CD4-positive, alpha-beta T cell treated with Interferon alpha-2 for 1 hour (primary cell): ENCODE measurements at places on chromosomes 13 and 19.

DNA sequence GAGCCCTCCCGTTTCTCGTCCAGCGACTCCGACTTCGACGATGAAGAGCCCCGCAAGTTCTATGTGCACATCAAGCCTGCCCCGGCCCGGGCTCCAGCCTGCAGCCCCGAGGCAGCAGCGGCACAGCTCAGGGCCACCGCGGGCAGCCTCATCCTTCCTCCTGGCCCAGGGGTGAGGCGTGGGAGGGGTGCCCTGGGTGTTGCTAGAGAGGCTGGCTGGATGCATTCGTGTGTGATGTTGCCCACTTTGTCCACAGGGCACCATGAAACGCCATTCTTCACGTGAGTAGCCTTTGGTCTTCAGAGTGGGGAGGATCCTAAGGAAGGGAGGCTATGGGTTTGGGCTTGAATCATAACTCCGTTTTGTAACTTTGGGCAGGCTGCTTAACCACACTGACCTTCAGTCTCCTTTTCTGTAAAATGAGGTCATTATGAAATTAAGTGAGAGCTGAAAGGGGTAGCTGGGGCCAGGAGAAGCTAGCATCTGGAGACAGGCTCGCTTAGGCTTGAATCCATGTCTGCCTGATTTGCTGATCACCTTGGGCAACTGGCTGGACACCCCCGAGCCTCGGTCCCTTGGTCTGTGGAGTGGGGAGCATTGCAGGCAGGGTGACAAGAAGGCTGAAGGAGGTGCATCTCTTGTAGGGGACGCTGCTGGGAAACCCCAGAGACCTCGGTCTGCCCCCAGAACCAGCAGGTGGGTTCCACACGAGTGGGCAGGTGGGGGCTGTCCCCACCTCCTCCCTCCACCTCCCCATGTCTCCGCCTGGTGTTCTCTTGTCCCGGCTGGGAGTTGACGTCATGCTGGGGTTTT is 18.7 kb upstream of the B3GNT3 start:
- DNase-seq: peak; percentile 83

DNA sequence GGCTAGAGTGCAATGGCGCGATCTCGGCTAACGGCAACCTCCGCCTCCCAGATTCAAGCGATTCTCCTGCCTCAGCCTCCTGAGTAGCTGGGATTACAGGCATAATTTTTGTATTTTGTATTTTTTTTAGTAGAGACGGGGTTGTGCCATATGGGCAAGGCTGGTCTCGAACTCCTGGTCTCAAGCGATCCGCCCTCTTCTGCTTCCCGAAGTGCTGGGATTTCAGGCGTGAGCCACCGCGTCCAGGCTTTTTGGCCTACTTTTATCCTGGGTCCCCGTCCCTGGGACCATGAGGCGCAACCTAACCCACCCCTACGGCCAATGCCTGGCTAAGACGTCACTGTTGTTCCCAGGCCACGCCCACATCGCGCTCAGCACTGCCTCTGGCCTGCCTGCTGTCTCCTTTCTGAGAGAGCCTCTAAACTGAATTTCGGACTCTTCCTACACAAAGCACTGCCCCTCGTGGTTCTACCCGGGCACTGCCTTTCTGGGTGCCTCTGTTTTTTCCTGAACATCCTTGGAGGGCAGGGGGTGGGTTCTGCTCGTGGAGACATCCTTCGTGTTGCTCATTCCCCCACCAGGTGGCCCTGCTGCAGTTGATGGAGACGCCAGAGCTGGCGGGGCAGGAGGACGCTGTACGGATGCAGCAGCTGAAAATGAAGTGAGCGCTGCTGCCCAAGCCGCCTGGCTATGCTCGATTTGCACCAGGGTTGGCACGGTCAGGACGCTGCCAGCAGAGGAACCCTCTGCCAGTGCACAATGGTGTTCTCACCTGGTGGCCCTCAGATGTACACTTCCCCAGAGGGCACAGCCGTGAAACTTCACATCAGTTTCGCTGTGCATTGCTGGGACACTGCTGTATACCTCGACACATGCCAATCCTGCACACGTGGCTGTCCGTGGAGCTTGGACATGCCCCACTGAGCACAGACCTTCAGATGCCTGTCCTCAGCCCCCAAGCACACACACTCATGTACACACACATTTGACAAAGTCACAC is 2.0 kb downstream of the REX1BD start:
- peak; percentile 34 for DNase-seq

GRCh38 chr19:17496337-17496997 is 15.0 kb upstream of the PGLS start:
- peak; percentile 80 for DNase-seq

GRCh38 chr19:6801485-6802086 is 29.1 kb downstream of the VAV1 start:
- DNase-seq: peak; percentile 87

DNA sequence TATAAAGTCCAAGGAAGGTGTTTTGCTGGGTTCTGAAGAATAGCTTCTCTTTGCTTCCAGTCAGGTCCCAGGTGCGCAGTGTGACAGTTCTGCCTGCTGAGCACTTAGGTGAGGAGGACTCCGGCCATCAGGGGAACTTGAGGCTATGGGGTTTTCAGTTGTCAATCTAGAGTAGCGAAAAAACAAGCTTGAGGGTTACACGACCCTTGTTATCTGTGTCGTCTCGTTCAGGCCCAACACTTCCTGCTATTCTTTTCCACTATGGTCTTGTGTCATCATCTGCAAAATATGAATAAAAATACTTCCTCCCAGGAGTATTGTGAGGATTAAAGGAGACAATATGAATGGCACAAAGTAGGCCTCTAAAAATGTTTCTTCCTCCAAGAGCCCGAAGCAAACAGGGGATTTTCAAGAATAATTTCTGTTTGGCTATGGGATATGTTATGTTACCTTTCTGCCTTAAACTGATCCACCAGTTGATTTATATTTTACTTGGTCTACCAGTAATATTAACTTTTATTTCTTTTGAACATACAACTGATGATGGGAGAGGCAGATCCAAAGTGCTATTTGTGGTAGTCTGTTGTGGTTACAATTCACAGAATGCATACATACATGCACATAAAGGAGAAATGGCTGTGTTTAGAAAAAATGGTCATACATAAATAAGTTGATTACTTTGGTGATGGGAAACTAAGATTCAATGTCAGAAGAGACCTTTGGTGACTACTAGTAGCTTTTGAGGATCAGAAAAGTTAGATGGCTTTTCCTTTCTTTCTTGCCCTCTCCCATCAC is 40.5 kb upstream of the RCBTB2 start:
- DNase-seq: no peak

- DNase-seq: no peak
Measured at GRCh38 chr19:35177377-35178274, 23.1 kb downstream of the FXYD5 start.

DNA sequence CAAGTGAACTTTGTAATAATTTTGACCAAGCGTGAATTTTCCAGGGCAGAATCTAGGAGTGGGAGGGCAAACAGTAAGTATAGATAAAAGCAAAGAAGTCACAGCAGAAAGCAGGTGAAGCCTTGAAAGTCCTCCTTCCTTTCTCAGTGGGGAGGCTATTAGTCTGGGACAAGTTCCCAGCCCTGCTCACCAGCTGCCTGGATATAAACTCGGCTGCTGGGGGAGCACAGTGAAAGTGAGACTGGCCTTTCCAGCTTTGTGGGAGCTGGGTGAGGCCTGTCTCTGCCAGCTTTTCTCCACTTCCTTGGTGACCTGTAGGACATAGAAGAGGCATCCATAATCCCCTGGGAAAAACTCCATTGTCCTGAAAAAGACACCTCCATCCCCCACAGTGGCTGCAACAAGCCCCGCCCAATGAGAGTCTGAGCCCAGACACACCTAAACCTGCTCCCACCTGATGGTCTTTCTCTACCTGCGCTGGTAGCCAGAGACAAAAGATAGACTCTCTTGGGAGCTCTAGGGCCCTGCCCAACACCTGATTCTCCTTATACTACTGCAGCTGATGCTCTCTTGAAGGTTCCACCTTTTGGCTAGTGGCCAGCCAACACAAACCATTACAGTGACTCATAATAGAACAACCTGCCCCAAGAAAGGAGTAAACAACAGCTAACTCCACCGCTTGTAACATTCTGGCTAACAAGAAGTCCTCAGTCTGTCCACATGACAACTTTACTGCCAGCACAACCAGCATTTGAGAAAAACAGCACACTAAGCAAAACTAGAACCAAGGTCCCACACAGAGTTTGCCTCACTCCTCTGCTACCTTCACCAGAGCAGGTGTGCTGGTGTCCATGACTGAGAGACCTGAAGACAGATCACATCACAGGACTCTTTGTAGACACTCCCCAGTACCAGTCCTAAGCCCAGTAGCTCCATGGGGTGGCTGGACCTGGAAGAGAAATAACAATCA is 252.2 kb upstream of the SLITRK6 start:
- DNase-seq: no peak

DNA sequence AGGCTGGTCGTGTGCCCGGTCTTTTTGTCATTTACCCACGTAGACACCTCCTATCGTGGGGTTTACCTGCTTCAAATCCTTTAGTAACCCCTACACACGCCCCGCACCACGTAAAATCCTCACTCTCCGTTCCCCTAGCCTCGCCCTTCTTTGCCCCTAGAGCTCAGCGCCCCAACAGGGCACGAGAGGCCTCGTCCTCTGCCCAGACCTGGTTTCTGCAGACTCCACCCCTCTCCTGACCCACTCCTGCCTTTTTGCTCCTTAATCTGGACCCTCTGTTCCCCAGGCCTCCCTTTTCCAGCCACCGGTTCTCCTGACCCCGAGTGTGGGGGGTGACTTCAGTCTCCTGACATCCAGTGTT is 412 bp downstream of the ZNF528 start:
- peak; percentile 21 for DNase-seq

DNA sequence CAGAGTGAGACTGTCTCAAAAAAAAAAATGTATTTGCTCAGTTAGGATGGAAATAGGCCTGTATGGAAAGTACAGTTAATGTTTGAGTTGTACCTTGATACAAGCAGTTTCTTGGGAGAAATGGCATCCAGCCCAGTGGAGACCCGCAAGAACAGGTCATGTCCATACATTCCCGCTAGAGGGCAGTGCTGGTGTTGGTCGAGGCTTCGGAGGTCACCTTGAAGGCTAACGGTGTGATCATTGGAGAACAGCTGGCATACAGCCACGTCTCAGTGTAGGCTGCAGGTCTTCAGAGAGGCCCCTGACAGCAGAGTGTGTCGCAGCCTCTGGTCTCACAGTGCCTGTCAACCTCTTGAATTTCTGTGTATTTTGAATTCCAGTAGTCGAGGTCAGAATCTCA is 7.5 kb downstream of the ZNF610 start:
- peak; percentile 50 for DNase-seq

DNA sequence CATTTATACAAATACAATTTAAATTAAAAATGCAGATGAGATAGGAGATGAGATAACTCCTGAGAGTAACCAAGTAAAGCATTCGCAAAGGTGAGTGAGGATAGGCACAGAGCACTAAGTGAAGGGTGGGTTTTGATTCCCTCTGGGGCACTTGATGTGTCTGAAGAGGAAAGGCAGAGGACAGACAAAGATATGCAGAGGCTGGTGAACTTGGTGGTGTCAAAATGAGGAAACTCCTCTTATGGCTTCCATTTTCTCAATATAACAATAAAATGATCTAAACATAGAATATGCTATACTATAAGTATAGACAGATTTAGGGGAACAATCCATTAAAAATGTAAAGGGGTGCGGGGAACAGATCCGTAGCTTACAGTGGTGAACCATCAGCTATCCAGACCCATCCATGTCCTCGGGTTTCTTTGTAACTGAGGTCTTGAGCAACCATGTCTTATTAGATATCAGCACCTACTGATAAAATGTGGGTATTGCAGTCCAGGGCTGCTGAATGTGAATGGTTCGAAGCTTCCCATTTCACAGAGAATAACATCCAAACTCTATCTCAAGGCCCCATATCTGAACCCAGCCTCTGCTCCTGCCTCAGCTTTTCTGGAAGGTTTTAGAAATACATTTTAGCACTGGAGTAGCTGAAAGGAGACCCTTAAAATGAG is 73.9 kb upstream of the SLC10A2 start:
- no peak for DNase-seq

DNA sequence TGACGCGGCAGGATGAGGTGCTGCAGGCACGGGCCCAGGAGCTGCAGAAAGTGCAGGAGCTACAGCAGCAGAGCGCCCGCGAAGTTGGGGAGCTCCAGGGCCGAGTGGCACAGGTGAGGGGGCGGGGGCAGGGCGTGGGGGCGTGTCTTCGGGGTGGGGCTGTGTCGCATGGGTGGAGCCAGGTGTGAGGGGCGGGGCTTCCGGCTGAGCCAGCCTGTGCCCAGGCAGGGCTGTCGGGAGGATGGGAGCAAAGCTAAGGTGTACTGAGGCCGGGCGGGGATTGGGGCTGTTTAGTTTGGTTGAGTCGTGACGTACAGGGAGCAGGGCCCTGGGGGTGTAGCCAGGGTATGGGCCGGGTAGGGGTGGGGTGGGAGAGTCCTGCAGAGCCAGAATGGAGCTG is 62.3 kb downstream of the KCNC3 start:
- no peak for DNase-seq

DNA sequence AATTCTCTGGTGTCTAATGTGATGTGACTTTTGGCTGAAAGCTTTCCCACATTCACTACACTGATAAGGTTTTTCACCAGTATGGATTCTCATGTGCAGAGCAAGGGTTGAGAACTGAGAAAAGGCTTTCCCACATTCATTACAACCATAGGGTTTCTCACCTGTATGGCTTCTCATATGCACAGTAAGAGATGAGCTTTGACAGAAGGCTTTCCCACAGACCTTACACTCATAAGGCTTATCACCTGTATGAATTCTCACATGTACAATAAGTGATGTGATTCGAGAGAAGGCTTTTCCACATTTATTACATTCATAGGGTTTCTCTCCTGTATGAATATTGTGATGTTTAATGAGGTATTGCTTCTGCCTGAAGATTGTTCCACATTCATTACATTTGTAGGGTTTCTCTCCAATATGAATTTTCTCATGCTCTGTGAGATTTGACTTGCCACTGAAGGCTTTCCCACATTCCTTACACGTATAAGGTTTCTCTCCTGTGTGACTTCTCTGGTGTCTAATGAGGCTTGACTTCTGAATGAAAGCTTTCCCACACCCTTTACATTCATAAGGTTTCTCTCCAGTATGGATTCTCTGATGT is 14.0 kb downstream of the ZNF260 start:
- no peak for DNase-seq

DNA sequence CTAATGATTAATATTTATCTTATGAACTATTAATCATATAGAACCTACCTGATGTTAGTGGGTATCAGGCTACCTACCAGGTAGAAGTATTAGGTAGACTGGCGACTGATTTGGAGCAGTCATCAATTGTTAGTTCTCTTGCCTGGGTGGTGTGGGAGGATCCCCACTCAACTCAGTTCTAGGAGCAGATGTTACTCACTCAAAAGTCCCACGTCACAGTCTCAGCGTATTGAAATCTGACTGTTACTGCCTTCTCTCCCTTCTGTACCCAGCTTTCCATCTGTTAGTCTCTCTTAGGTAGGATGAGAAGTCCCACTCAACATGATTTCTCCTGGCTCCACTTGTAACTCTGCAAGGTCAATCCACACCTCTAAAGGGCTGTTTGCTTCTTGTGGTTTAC is 102.7 kb downstream of the OLFM4 start:
- no peak for DNase-seq

GRCh38 chr13:32261567-32261966 is 53.6 kb downstream of the ZAR1L start:
- no peak for DNase-seq

- no peak for DNase-seq
Measured at GRCh38 chr19:28228854-28229253, 984.1 kb downstream of the UQCRFS1 start.

- DNase-seq: peak; percentile 87
Measured at GRCh38 chr19:1252221-1252820, 3.9 kb downstream of the MIDN start.
